Neural progenitor cell (in vitro differentiated cells): ENCODE measurements at places on chromosomes 4 and X. TPM values are rescaled to one million over a fixed set of nuclear protein-coding genes. Genes with fewer than 3 reads are reported as not detected.

DNA sequence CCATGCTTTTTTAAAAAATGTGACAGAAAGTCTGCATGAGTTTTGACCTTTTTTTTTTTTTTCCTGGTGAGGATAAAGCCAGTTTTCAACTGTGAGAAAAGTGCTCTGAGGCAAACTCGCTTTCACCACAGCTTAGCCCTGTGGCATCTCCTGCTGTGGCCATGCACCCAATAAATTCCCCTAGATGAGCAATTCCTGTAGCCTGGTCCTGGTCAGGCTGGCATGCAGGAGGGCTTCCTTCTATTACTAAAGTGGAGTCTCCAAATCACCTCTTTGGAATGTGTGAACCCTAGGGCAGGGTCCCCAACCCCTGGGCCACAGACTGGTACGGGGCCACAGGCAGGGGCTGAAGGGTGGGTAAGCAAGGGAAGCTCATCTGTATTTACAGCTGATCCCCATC, 265.4 kb downstream of the RAPGEF2 start:
- H3K4me3 ChIP-seq, result no peak overlapping the region
- no peaks in the 10 kb centered on the region for H3K36me3 ChIP-seq
- DNase-seq, result no peak
- H3K27me3 ChIP-seq, result no peaks in the 10 kb centered on the region
- H3K27ac ChIP-seq, result no peak overlapping the region
- H3K4me1 ChIP-seq, result no peaks in the 10 kb centered on the region

- peaks cover 5% of the 10 kb centered on the region for H3K4me1 ChIP-seq
- H3K4me3 ChIP-seq, result no peak overlapping the region
- no peak for DNase-seq
- H3K27me3 ChIP-seq, result no peaks in the 10 kb centered on the region
- no peak overlapping the region for H3K27ac ChIP-seq
These were observed 2.6 kb downstream of the COX18 start for GRCh38 chr4:73066928-73067327.

- H3K27ac ChIP-seq, result no peak overlapping the region
- no peak overlapping the region for H3K4me3 ChIP-seq
- H3K27me3 ChIP-seq, result peaks cover 4% of the 10 kb centered on the region
- H3K36me3 ChIP-seq, result no peaks in the 10 kb centered on the region
These were observed 61.9 kb upstream of the MTM1 start for GRCh38 chrX:150506486-150506885.

- peaks cover 15% of the 10 kb centered on the region for H3K4me1 ChIP-seq
- no peaks in the 10 kb centered on the region for H3K27me3 ChIP-seq
- DNase-seq, result no peak
- H3K4me3 ChIP-seq, result no peak overlapping the region
- no peak overlapping the region for H3K27ac ChIP-seq
- H3K36me3 ChIP-seq, result no peaks in the 10 kb centered on the region
These were observed 254.5 kb downstream of the SPRY1 start for GRCh38 chr4:123651066-123651465.

DNA sequence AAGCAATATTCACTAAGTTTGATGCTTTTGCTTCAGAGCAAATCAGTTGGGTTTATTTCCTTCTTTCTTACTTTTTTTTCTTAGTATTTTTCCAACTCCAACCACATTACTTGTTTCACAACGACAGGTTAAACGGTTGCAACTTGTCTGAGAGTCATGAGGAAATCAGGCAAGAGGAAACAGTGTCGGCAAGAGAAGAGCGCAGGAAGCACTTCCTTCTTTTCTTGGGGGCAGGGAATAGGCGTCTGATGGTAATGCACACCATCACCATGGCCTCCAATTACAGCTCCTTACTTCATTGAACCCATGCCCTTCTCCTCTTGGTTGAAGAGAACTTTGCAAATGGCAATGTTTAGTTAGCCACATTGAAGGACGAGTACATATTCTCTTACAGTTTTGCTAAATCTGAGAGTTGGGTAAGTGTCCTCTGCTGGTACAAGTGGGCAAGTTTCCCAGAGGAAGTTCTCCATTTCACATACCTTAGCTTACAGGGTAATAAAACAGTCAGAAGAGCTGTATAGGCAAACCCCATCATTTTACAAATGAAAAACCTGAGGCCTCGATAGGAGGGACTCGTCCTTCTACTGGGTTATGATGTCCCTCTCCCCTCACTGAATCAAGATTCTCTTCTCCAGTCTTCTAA, 8.3 kb upstream of the CXCL8 start:
- DNase-seq, result no peak
- H3K4me3 ChIP-seq, result no peak overlapping the region
- H3K36me3 ChIP-seq, result no peaks in the 10 kb centered on the region
- H3K4me1 ChIP-seq, result no peaks in the 10 kb centered on the region
- H3K27ac ChIP-seq, result no peak overlapping the region
- no peaks in the 10 kb centered on the region for H3K27me3 ChIP-seq

DNA sequence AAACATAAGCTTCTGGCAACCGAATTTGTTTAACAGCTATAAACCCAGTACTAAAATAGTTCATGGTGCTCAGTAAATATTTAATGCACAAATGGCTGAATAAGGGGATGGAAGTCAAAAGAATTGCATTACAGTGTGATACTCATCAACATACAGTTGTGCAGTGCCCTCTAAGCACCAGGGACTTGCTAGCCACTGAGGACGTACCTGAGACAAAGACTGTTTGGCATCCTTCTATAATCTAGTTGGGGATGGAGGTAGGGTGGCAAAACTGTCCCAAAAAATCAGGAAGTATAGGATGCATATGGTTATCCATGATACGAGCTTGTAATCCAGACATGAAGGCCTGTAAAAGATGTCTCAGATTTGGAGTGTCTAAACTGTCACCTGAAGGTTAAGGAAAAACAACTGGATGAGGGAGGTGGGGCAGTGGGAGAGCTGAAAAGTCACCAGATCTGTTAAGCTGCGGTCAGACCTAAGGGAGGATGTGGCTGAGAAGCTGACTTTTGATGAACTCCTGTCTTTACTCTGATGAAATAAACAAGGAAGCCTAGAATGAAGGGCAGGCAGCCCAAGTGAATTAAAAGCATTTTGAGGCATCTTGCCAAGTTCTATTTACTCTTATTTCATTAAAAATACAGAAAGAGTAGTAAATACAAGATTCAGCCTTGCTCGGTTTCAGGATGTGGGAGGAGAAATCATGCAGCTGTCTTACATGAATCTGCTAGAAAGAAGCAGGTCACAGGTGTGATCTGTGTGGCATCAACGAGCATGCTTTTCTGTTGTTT, 12.0 kb upstream of the CD38 start:
- no peaks in the 10 kb centered on the region for H3K4me1 ChIP-seq
- no peak overlapping the region for H3K27ac ChIP-seq

DNA sequence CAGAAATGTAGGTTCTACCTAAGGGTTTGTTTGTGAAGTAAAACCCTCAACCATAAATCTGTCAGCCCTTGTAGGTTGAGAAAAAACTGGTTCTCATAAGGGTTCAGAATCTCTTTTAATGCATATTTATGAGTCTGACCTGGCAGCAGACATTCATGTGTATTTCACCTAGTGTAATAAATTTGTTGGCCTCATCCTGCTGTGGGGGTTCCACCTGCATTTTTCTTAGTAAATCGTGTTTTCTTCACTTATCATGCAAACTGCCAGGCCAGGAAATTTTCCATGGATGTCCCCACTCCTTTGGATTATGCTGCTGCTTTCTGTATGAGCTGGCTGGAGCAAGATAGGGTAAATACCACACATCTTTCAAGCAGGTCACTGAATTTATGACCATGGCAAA, 42.4 kb downstream of the KLHL13 start:
- no peak overlapping the region for H3K4me3 ChIP-seq
- H3K27ac ChIP-seq, result no peak overlapping the region

GRCh38 chr4:83348074-83348473, 13.4 kb upstream of the HPSE start:
- H3K36me3 ChIP-seq, result no peaks in the 10 kb centered on the region
- no peaks in the 10 kb centered on the region for H3K4me1 ChIP-seq
- H3K4me3 ChIP-seq, result no peak overlapping the region
- H3K27ac ChIP-seq, result no peak overlapping the region
- no peak for DNase-seq

DNA sequence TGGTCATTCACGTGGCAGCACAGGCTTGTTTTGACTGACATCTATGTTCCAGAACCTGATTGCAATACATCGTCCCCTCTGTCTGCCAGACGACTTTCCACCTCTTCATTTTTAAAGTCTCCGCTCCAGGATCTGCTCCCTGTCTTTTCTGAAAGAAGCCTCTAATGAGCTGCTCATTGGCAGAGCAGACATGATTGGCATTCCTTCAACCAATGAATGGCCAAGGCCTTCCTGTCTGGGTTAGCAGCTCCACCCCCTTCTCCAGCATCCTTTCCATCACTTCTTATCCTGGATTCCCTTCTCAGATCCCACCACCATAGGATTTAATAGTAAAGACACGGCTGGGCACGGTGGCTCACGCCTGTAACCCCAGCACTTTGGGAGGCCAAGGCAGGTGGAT, 202.7 kb upstream of the KLF3 start:
- no peak overlapping the region for H3K4me3 ChIP-seq
- H3K4me1 ChIP-seq, result peaks cover 11% of the 10 kb centered on the region
- no peaks in the 10 kb centered on the region for H3K36me3 ChIP-seq
- no peaks in the 10 kb centered on the region for H3K27me3 ChIP-seq

GRCh38 chr4:154475820-154476219, 15.8 kb downstream of the DCHS2 start:
- H3K36me3 ChIP-seq, result no peaks in the 10 kb centered on the region
- no peaks in the 10 kb centered on the region for H3K4me1 ChIP-seq
- DNase-seq, result no peak
- H3K27ac ChIP-seq, result no peak overlapping the region
- H3K27me3 ChIP-seq, result no peaks in the 10 kb centered on the region

GRCh38 chrX:4964112-4964511, 1250.7 kb upstream of the PRKX start:
- no peak overlapping the region for H3K4me3 ChIP-seq
- no peaks in the 10 kb centered on the region for H3K27me3 ChIP-seq
- DNase-seq, result no peak
- no peak overlapping the region for H3K27ac ChIP-seq
- no peaks in the 10 kb centered on the region for H3K4me1 ChIP-seq

DNA sequence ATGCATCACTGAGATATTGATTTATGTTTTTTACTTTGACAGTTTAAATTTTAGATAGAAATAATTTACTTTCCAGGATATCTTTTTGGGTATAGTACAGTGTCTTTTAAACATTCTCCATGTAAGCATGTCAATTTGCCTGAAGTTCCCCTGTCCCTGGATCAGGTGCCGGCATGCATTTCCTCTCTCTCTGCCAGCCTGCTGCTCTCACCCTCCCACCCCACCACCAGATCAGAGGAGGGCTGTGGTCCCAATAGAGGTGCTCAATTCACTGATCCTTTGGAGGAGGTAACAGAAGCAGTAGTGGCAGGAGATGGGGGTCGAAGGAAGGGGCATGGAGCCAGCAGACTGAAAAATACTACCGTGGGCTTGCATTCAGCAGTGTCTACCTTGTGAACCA, 28.3 kb upstream of the DSPP start:
- no peaks in the 10 kb centered on the region for H3K4me1 ChIP-seq
- no peak overlapping the region for H3K27ac ChIP-seq
- H3K4me3 ChIP-seq, result no peak overlapping the region
- H3K36me3 ChIP-seq, result no peaks in the 10 kb centered on the region
- no peaks in the 10 kb centered on the region for H3K27me3 ChIP-seq
- DNase-seq, result no peak

- H3K27ac ChIP-seq, result no peak overlapping the region
- no peaks in the 10 kb centered on the region for H3K27me3 ChIP-seq
- H3K36me3 ChIP-seq, result no peaks in the 10 kb centered on the region
- peak; percentile 54 for DNase-seq
- no peak overlapping the region for H3K4me3 ChIP-seq
- H3K4me1 ChIP-seq, result peaks cover 29% of the 10 kb centered on the region
These were observed 73.6 kb upstream of the DHX15 start for GRCh38 chr4:24657768-24658617.

DNA sequence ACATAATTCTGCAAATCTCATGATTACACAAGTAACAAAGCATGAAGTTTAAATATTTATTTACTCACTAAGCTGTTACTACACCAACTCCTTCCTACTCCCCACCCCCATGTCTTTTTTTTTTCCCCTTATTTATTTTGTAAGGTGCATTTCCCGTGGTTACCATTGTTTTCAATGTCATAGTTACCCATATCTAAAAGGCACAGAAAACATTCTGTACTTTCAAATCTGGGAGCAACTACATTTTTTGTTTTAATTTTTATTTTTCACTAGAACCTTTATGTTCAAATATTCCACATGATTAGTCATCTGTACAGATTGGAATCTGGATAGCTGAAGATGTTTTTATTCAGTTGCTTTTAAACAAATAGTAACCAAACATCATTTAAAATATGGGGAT, 62.8 kb downstream of the PPP3CA start:
- no peaks in the 10 kb centered on the region for H3K36me3 ChIP-seq
- H3K4me3 ChIP-seq, result no peak overlapping the region
- H3K27me3 ChIP-seq, result no peaks in the 10 kb centered on the region
- H3K4me1 ChIP-seq, result peaks cover 30% of the 10 kb centered on the region

GRCh38 chr4:92447255-92447905, 143.6 kb downstream of the GRID2 start:
- no peak for DNase-seq
- H3K4me3 ChIP-seq, result no peak overlapping the region
- H3K4me1 ChIP-seq, result no peaks in the 10 kb centered on the region
- no peaks in the 10 kb centered on the region for H3K36me3 ChIP-seq

DNA sequence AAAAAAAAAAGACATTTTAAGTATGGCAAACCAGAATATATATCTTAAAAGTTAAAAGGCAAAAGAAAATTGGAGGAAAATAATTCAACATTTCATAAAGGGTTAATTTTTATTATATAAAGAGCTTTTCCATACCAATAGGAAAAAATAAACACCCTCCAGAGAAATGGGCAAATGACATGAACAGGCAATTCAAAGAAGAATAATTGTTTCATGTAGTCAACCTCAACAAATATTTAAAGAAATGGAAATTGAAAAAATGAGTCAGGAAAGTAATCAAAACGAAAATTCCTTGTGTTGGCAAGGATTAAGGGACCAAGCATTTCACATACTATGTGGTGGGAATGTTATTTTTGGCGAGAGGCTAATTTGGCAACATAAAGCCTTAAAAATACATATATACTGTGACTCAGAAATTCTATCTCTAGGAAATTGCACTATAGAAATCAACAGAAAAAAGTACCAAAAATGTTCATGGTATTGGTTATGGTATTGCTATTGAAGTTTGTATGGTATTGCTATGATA, 87.6 kb downstream of the HAUS3 start:
- H3K36me3 ChIP-seq, result no peaks in the 10 kb centered on the region
- no peaks in the 10 kb centered on the region for H3K4me1 ChIP-seq
- H3K4me3 ChIP-seq, result no peak overlapping the region

- H3K27ac ChIP-seq, result no peak overlapping the region
- H3K4me3 ChIP-seq, result no peak overlapping the region
- no peak for DNase-seq
- H3K4me1 ChIP-seq, result no peaks in the 10 kb centered on the region
- H3K36me3 ChIP-seq, result no peaks in the 10 kb centered on the region
These were observed 183.8 kb downstream of the FBXO8 start for GRCh38 chr4:174099712-174100111.

The OTC gene
- not detected in 2 replicates for total RNA-seq

The PPP4R3C gene
- not detected in 2 replicates for total RNA-seq

The ART3 gene
- not detected in 2 replicates for total RNA-seq

The UGT2B15 gene
- not detected in 2 replicates for total RNA-seq

The GSX2 gene
- 0.59 TPM in 1 of 2 replicates, not detected in the other for total RNA-seq

The NPY1R gene
- total RNA-seq, result 4.6 and 7.9 TPM in 2 replicates

The RBMX gene
- 1,172 and 1,287 TPM in 2 replicates for total RNA-seq

The SORBS2 gene
- 13.5 and 15.7 TPM in 2 replicates for total RNA-seq

The ANOS1 gene
- 31.3 and 45.7 TPM in 2 replicates for total RNA-seq

The TCEAL7 gene
- total RNA-seq, result 30.8 and 34.3 TPM in 2 replicates

The CCDC120 gene
- total RNA-seq, result 1.1 and 3.1 TPM in 2 replicates

The PSMD10 gene
- total RNA-seq, result 113 and 156 TPM in 2 replicates
